Fibroblast of mammary gland (primary cell): ENCODE measurements at places on chromosomes 1 and 21.

- DNase-seq = no peak
Observed at GRCh38 chr1:107145637-107146036, 4.8 kb downstream of the NTNG1 start.

GRCh38 chr1:171110621-171111326, 20.1 kb downstream of the FMO3 start:
- DNase-seq = peak; percentile 76

DNA sequence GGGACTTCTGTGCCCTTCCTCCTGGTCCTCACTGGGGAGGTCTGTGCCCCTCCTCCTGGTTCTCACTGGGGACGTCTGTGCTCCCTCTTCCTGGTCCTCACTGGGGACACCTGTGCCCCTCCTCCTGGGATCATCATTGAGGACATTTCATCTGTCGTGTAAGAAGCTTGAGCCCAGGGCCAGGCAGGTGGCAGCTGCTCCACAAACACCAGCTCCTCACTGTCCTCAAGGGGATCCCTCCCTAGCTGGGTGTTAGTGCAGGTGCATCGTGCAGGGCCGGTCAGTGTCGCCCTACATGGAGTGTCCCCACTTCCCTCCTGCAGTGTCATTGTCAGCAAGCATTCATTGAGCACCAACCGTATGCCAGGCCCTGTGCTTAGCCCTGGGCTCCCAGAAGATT, 312.7 kb downstream of the PTPRU start:
- DNase-seq = no peak

- no peak for DNase-seq
Observed at GRCh38 chr1:63828322-63829044, 54.7 kb downstream of the ROR1 start.

DNA sequence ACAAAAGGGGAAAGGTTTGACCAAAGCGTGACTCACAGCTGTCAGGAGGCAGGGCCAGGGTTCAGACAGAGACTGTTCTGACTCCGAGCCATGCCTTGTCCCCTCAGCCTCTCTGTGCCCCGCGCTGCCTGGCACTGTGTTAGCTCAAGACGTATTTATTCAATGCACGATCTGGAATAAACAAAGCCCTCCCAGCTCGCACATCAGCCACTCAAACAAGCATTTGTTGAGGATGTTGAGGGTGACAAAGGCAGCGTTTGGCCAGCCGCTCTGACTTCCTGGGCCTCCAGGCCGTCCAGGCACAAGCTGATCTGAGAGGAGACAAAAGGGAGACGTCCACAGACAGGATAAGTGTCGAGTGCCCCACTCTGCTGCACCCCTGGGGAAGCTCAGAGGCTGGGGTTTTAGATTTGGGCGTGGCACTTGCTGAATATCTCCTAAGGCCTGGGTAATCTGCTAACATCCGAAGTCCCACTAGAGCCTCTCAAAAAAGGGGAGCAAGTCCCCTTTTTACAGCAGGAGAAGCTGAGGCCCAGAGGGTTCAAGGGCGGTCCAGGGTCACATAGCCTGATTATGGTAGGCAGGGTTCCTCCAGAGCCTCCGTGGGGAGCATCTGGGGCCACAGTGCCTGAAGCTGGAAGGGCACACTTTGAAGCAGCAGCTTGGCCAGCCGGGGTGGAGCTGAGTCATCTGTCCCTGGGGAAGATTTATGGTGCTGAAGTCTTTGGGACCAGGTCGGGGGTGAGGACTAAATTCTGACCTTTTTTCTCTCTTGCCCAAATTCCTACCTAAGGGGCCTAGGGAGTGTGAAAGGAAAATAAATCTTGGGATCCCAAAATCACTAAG, 95.9 kb downstream of the SPSB1 start:
- peak; percentile 63 for DNase-seq

- peak; percentile 57 for DNase-seq
Observed at GRCh38 chr21:30194701-30195299, 21.1 kb downstream of the CLDN8 start.

DNA sequence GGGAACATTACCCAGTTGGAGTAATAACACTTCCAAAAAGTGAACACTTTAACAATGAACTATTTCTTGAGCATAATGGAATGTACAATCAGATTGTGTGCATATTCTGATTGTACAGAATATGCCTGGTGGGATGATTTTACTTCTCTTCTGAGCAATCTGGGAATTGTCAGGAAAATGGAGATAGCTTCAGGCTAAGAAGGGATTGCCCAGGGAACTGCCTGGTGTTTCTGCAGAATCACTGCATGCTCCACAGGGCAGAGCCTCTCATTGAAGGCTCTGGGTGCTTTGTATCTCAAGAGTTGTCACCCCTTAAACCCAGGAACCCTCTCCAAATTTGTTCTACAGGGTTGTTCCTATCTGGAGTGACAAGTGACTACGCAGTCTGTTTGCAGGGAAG, 51.2 kb downstream of the UTP25 start:
- DNase-seq = no peak

DNA sequence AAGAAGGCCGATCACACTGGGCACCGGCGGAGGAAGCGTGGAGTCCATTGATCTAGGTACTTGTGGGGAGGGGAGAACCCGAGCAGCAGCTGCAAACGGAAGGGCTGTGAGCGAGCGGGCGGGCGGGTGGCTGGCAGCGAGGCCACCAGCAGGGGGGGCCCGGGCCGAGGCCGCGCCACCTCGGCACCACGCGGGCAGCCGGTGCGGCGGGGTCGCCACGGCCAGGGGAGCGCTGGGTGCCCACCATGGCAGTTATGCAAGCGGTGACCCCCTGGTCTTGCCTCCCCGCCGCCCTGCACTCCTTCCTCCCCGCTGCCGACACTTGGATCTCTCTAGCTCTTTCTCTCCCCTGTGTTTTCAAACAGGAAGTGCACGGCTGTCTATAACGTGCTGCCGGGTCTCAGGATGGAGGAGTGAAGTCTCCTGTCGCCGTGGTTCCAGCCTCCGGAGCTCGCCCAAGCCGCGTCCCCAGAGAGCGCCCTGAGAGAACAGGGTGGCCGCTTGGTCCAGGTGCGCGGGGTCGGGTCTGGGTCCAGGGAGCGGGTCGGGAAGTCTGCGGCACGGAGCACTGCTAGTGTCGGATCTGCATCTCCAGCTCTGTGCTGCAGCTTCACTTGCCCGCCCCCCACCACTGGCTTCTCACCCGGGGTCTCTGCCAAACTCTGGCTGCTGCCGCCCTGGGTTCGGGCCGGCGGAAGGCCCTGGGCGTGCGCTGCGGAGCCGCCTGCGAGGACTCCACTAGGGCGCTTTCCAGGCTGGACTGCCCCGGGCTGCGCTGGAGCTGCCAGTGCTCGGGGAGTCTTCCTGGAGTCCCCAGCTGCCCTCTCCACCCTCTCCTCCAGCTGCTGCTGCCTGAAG, 22.7 kb downstream of the LRRC8D start:
- peak; percentile 45 for DNase-seq

DNA sequence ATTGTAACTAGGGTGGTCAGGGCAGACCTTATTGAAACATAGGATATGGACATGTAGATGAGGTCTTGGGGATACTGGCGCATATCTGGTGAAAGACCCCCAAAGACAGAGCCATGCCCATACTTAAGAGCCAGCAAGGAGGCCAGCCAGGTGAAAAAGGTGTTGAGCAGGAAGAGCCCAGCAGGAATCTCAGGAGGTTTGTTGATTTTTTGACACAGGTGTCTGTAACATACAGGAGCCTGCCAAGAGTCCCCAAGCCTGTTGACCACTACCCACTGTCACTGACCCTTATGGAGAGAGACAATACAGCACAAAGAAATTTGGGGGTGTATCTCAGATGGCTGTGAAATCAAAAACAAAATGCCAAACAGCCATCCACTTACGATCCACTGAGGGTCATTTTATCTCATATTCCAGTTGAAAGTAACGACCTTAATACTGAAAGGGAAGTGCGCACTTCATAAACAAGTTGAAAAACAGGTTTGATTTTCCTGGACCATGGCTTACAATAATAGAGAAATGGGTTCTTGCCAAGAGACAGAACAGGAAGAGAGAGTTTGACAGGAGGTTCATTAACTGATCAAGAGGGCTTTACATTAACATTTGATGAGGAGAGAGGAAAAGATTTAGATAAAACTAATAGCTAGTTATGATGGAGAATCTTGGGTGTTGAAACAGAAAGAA, 163.6 kb downstream of the GLUL start:
- no peak for DNase-seq

DNA sequence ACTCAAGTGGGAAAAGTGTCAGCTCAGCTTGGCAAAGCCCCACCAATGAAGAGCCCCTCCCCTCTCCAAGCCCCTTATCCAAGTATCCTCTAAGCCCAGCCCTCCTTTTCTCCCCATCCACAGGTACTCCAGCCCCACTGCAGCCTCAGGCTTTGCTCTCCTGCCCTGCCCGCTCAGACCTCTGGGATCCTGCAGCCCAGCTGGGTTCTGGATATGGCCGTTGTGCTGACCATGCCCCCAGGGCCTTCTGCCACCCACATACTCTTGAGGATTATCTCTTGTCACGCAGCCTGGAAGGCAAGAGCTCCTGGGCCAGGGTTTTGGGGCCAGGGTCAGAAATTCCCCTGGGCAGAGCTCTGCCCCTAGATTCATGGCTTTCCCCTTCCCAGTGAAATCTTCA, 4.7 kb downstream of the SHISA4 start:
- DNase-seq = no peak

- peak; percentile 85 for DNase-seq
Observed at GRCh38 chr1:94727846-94728715, 92.1 kb upstream of the SLC44A3 start.

DNA sequence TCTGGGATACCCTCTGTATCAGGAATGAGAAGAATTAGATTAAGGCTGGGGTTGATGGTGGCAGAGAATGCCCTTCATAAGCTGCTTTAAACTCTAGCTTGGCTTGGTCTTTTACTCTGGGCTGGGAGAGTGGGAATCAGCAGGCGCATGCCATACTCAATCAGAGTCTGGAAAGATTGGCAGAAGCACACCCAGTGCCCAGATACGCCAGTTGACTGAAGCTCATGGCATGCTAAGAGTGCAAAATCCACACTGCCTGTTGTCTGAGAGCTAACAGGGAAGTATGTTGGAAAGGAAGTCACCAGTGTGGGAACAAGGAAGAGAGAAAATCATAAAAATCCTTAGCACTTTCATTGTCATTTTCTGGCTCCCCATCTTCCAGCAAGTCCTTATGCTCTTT, 53.0 kb downstream of the HMCN1 start:
- DNase-seq = no peak

DNA sequence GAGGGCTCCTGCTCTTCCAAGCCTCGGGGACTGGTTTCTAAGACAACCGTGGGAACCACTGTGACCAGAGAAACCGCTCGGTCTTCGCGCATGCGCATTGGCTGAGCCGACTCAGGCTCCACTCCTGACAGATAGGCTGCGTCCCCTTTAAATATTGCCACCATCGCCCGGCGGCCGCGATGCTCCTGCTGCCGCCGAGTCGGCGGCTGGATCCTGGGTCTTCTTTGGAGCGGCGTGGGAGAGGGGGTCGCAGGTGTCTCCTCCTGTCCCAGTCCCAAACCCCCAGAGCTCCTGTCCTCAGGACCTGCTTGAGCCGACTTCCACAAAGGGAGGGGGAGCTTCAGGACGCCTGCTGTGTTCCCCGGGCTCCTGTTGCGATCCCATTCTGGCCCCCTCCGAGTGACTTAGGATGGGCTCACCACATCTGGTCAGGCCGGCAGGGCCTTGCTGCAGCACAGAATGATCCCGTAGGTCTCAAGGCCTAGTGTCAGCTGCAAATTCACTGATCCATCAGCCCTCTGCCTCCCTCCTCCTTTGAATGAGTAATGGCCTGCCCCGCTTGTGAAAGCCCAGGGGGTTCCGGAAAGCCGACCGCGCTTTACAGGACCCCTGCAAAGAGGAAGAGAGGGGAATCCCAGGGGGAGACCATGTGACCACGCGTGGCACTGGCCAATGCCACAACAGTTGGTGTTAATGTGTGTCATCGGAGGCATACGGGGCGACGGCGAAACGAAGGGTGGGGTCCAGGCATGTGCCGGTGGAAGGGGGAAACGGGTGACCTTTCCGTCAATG, 683.2 kb upstream of the TPTE start:
- no peak for DNase-seq

DNA sequence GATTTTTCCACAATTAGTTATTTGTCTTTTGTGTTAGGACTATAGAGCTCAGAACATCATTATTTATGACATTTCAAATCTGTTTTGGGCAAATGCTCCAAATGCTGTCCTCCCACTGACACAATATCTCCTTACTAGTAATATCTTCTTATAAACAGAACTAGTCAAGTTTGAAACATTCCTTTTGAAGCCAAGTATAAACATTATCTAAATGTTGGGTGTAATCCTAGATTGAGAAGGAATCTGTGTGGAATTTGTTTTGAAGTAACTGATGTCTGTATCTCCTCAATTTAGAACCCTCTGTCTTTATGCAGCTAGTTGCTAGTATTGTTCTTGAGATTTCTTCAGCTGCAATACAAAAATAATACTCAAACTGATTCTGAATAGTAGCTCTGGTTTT, 28.5 kb upstream of the PAXBP1 start:
- DNase-seq = no peak

GRCh38 chr1:85061711-85062424, 13.6 kb upstream of the MCOLN3 start:
- DNase-seq = peak; percentile 99

DNA sequence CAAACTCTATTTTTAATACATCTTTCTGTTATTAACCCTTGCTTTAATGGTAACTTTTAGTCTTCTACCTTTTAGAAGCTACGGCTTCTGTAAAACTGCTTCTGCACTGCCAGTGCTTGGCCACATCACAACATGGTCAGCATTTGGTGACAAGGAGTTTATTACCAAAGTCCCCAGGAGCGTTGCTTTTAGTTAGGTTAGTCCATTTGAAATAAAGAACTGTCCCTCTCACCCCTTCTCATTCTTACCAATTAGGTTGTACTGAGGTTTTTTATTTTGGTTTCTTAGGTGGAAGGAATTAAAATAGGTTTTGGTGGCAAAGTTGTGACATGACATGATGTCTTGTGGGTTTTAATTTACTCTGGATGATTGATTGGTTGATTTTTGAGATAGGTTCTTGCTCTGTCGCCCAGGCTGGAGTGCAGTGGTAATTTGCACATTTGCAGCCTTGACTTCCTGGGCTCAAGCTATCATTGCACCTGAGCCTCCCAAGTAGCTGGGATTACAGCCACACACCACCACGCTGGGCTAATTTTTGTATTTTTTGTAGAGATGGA, 39.2 kb downstream of the SPEN start:
- DNase-seq = no peak

DNA sequence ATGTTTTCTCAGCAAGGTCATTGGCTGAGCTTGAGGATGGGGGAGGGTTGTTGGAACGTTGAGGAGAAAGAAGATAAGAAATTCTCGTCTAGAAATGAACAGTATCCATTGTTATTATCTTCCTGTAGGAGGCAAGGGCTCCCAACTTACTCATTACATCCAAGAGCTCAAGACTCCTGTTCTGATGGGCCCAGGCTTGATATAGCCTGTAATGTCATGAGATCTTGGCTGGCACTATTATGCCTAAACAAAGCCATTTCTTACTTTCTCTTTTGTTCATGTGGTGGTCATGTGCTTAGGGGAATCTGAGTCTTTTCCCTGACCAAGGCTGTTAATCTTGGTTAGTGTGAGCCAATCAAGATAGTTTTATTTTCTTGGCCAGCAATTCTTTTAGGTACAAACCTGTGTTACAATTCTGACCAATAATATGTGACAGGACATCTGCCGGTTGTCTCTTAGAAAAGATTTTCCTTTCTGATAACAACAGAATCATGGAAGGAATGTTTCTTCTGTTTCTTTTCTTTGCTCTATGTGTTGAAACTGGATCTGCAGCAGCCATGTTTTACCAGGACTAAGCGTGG, 15.2 kb upstream of the IGSF3 start:
- DNase-seq = no peak

- DNase-seq = no peak
Observed at GRCh38 chr1:89643577-89643976, 10.7 kb downstream of the LRRC8C start.

- no peak for DNase-seq
Observed at GRCh38 chr1:247409869-247410544, 6.0 kb upstream of the NLRP3 start.

- DNase-seq = peak; percentile 29
Observed at GRCh38 chr1:94819945-94820746, at the start of gene SLC44A3. Gene SLC44A3 (plus strand): TSS chr1:94820357. CDS start chr1:94820452, 95 bp downstream.
